HCT116 (cell line): ENCODE measurements at places on chromosomes 6 and 20.

DNA sequence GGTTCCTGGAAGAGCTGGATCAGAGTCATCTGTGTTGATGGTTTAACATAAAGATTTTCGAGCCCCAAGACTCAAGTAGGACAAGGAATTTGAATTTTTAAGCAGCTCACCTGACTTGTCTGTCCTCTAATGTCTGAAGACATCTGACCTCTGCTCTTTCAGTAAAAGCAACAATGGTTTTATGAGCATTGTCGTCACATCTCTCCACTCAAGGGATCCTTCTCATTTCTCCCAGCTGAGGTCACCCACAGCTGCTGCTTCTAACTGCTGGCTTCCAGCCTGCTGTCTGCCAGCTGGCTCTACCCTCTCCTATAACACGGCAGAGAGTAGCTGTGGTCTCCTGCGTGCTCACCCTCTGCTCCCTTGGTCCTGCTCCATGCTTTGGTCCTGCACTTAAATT, 24.7 kb upstream of the HDAC2 start:
- peak; percentile 61 for DNase-seq

GRCh38 chr6:104601721-104602120, 258.0 kb downstream of the HACE1 start:
- DNase-seq = no peak

- DNase-seq = no peak
Measured at GRCh38 chr6:125747589-125748405, 1.6 kb upstream of the HEY2 start.

- peak; percentile 23 for DNase-seq
Measured at GRCh38 chr20:7980332-7981046, 39.1 kb downstream of the TMX4 start.

- DNase-seq = no peak
Measured at GRCh38 chr6:124984668-124985338, 22.6 kb downstream of the RNF217 start.

DNA sequence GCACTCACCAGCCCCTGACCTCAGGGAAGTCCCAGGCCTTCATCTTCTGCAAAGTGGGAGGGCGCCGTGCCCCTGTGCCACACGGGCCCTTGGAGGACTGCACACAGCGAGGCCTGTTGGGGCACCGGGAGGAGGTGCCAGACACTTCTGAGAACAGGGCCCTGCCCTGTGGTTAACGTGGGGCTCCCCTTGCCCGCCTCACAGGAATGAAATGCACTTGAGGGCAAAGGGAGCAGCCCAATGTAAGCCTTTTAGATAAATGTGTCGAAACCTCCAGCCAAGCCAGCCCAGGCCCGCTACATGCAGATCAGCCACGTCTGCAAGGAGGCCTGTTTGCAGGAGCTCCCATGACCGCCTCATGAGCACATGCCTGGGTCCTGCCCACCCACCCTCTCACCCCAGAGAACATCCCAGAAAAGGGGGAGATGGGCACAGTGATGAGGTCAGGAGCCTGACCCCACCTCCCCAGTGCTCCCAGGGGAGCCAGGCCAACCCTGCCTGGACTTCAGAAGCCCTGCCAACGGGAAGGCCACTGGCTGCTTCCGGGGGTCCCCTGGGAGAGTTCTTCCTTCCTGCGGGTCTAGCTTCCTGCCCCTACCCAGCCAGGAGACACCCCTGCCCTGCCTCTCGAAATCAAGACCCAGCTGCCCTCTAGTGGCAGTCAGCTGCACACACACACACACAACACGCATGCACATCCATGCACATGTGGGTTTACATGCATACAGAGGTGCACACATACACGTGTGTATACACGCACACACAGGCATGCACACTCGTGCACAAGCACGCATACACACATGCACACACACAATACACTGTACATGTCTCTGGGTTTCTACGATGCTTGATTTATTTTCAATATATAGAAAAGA, 178.7 kb downstream of the TAF4 start:
- peak; percentile 23 for DNase-seq

- no peak for DNase-seq
Measured at GRCh38 chr20:60345106-60345505, 386.9 kb downstream of the CDH26 start.

DNA sequence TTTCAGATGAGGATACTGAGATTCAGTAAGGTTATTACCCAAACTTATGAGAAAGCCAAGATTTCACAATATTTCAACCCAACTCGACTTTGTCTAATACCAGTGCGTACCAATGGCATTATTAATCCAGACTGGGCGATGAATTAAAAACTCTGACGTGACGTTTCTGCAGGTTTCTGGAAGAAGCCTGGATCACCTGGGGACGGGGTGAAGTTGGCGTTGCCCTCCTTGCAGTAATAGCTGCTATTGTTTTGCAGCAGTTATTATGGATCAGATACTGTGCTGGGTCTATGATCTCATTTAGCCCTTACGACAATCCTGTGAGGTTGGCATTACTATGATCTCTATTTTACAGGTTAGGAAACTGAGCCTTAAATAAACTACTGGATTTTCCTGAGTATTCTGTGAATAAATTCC, 569 bp upstream of the CDC5L start:
- no peak for DNase-seq

DNA sequence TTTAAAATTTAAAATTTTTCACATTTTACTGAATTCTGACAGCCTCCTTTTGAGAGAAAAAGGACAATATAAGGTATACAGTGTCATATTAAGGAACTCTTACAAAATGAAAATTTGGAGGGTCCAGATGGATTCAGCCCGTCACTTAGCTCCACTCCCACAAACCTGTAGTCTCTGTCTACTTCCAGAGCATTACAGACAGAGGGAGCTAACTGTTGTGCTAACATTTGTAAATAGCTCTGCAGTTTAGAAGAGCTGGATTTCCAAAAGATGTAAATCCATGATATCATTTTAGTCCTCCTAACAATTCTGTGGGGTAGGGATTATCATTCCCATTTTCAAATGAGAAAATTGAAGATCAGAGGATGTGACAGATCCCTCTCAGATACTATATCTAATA, 16.1 kb upstream of the SERINC3 start:
- no peak for DNase-seq

- DNase-seq = no peak
Measured at GRCh38 chr20:48750941-48751635, 76.7 kb downstream of the PREX1 start.

DNA sequence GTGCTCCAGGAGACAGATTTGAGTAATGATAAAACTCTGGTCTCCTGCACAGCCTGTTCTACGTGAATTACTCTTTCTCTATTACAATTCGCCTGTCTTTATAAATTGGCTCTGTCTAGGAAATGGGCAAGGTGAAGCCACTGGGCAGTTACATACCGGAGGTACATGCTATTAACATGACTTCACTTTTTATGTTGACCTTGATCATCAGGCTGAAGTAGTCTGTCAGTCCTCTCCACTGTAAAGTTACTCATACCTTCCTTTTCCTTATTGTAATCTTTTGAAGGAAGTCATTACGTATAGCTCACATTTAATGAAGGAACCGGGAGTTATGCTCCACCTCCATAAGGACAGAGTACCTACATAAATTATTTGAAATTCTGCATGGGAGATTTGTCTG, 19.9 kb upstream of the KHDC1 start:
- DNase-seq = no peak

DNA sequence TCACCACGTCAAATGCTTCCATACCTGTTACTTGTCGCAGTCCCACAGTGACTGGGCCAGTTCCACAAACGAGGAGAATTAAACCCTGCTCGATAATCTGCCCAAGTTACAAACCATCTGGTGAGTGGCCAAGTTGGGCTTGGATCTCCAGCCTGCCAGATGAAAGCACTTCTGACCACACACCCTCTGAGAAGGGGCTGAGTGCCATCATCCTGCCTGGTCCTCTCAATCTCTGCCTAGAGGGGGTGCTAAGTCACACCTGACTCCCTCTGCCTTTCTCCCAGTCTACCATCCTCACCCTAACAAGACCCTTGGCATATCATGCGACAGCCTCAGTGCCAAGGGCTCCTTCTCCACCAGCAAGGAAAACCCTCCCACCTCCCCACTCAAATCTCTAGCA, 15.8 kb downstream of the RRP36 start:
- no peak for DNase-seq

GRCh38 chr6:6651335-6651734, 62.8 kb downstream of the LY86 start:
- no peak for DNase-seq

GRCh38 chr6:97177905-97178304, 105.1 kb downstream of the MMS22L start:
- DNase-seq = no peak

DNA sequence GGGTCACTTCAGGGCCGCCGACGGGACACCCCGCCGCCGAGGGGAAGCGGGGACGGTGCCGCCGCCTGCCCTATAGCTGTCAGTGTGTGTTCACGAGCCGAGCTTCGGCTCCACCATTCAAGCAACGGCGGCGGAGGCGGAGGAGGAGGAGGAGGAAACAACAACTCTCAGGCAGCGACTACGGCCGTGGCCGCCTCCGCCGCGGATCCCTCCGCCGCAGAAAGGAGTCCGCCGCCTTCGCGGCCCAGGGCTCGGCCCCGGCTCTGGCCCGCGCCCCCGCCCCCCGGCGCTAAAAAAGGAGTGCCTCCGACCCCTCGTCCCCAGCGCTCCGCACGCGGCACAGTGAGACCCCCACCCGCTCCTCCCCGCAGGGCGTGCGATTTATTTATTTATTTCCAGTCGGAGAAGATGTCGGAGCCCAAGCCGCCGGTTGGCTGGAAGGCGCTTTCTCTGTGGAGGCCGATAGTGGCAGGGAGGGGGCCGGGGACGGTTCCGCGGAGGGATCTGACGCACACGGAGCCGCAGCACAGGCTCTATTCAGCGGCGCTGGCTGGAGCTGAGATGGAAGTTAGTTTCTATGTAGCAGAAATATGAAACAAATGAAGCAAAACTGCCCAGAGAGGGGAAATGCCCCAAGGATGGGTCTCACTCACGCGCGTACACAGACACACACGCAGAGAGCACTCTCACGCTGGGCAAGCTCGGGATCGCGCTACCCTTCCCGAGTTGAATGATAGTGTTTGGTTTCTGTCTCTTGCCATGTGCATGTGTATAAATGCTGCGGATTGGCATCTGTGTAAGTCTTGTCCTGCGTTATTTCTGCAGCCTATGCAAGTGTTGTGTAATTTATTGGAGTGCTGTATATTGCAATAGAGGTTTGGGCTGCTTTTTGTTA, at the start of gene PHIP:
Gene PHIP (minus strand): TSS at position 180 of the 895 bp plus-strand sequence. CDS start 186 bp downstream, outside the sequence.
- peak; percentile 90 for DNase-seq

DNA sequence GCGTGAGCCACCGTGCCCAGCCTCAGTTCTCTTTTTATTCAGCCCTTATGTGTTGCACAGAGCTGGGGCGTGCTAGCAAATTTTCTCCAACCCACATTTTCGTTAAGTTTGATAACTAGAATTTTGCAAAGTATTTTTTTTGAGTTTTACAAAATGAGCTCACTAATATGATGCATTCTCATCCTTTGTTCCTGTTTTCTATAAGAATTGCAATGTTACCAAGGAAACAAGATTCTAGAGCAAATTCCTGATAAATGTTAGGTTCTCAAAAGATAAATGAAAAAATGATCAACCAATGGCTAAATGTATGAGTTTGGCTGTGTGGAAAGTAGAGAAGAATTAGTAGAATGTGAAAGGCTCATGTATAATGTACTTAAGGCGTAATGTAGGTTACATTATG, 529.8 kb downstream of the MAFB start:
- no peak for DNase-seq

GRCh38 chr20:35582741-35583404, 32.8 kb upstream of the SPAG4 start:
- DNase-seq = no peak

DNA sequence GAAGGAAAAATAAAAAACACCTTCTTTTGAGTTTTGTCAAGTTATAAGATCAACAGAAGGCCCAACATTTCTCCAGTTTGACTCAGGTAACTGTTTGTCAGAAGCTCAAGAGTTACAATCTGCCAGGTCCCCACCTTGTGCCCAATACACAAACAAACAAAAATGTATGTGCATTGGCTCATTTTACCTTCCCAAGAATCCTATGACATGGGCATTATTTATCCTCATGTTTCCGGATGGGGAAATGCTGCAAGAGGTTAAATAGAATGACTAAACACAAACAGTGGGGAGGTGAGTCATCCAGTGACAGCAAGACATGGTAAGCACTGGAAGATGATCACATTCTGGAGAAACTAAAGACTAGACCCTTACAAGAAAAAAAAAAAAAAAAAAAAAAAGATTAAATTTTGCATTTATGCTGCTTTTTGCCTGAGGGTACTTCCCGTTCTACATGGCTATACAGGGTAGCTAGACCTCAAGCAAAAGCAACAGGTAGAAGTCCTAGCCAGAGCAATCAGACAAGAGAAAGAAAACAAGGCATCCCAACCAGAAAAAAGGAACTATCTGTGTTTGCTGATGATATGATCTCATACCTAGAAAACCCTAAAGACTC, 23.6 kb upstream of the ANKRD60 start:
- DNase-seq = peak; percentile 80

DNA sequence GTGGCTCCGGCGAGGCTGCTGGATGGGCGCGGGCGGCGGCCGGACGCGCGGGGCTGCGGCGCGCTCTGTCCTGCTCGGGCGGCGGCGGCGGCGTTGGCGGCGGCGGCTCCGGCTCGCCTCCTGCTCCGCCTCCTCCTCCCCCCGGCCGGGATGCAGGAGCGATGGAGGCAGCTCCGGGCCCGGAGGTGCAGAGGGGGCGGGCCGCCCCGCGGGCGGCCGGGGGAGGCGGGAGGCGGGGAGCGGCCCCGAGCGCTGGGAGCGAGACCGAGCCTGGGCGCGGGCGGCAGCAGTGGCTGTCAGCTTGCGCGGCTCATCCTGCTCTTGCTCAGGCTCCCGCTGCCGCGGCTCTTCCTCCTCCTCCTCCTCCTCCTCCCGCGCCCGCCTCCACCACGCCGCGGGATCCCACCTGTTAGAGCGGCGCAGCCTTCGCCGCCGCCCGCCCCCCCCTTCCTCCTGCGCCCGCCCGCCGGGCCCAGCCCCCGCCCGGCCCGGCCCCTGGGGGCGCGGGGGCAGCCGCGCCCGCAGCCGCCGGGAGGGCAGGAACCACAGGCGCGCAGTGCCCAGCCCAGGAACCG, at the start of gene NOL4L:
Gene NOL4L (minus strand): TSS at position 323 of the 575 bp plus-strand sequence. CDS start 443 bp downstream, outside the sequence.
- no peak for DNase-seq
